ENCODE measurements at places on chromosomes 6 and 20.

- no peak for DNase-seq
These were observed 72.0 kb upstream of the INSM1 start for GRCh38 chr20:20295621-20296498.

DNA sequence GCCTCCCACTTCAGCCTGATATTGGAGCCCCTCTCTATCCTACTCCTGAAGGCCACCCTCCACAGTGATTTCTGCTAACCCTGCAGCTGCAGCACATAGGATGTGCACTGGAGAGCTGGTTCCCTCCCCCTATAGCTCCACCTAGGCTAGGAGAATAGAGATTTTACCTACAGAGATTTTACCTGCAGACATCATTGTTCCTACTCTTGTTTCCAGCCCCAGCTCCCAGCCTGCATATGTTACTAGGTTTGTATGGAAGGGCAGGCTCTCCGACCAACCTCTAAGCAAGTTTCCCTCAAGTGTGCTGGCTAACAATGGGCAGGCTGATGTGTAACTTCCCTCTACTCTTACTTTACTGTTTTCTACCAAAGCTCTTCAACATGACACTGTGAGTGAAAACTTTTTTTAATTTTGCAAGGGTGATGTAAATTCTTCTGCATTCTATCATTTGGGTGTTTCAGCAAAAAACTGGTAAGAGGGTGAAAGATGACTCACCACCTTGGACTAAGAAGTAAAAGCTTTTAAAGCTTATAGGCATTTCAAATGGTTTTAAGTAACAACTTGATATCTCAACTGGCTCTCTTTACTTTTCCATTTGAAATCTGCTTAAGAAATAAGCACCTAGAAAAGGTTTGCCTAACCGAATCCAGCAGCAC is 106.8 kb downstream of the CDK19 start:
- no peak for DNase-seq

- no peak for DNase-seq
These were observed 9.5 kb upstream of the RAMACL start for GRCh38 chr6:166595949-166596348.

GRCh38 chr20:20549267-20549612 is 163.2 kb downstream of the RALGAPA2 start:
- DNase-seq, result no peak

- peak; percentile 18 for DNase-seq
These were observed 20.8 kb upstream of the HCK start for GRCh38 chr20:32031007-32031958.

DNA sequence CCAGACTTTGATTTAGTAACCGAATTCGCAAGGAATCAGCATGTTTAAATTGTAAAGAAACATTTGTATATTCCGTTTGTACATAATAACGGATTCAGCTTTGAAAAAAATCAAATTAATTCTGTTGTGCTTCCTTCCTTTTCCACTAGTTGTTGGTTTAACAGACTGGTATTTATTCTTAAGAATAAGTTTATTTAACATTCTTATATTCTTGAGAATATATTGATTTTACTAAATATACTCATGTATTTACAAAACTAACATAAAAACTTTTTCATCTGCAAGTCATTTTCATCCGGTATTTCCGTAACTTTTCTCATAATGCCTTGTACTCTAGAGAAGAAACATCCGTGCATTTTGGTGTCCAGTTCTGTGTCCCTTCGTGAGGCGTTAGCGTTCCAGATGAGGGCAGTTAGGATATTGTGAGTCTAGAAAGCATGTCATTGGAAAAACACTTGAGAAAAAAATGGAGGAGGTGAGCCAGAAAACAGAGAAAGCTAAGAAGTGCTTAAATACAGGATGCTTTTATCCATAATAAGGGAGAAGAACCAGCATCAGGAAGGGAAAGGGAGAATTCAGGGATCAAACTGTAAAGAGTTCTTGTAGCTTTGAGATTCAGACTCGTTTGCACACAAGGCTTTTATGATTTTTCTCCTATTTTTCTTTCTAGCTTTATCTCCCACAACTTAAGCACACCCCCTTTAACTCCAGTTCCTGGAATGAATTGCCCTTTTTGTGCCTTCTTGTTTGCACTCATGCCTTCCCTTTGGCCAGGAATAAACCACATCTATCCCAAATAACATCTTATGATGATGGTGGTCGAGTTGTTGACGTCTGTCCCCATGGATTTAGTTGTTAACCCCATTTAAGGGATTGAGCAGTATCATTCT is 1.8 kb downstream of the WRNIP1 start:
- no peak for DNase-seq

GRCh38 chr20:34110025-34110744 is 1.9 kb downstream of the EIF2S2 start:
- no peak for DNase-seq

GRCh38 chr20:44714701-44715498 is at the start of gene CCN5:
Gene CCN5, plus strand, starts transcription at chr20:44715369. Its CDS starts 22 bp downstream, at chr20:44715391.
- no peak for DNase-seq

GRCh38 chr20:49915118-49915379 is 280 bp downstream of the SPATA2 start:
- no peak for DNase-seq

GRCh38 chr6:79559706-79560105 is 22.5 kb upstream of the LCA5 start:
- no peak for DNase-seq

DNA sequence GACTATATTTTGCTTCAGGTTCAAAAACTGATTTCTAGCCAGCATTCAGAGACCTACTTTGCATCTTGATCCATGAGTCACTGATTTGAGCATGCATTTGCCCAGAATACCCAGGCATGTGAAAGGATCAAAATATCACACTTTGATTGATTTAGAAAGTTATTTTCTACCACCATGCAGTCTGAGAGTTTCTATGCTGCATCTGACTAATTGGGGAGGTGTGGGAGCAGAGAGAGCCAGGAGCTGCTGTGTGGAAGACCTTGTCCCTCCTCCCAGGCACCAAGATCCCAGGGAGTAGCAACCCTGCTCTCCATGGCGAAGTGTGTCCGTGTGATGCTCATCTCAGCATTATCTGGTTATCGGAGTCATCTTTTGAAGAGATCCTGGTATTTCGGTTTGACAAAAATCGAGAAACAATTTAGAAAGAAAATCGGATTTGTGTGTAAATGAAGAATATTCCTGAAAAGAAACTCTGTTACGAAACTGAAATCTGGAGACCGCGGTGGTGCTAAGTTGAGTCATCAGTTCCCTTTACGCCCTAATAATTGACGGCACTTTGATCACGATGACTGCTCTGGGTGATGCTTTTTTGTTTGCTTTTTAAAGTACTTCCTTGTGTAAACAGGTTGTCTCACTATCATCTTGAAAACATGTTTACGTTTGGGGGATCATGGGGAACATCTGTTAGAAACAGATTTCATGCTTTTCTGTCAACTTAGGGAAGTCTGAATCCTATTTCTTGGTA is 193.4 kb downstream of the BACH2 start:
- no peak for DNase-seq

GRCh38 chr6:41678511-41679084 is 40.3 kb downstream of the MDFI start:
- DNase-seq, result no peak

- no peak for DNase-seq
These were observed 144.7 kb downstream of the MYO6 start for GRCh38 chr6:75893776-75894152.

DNA sequence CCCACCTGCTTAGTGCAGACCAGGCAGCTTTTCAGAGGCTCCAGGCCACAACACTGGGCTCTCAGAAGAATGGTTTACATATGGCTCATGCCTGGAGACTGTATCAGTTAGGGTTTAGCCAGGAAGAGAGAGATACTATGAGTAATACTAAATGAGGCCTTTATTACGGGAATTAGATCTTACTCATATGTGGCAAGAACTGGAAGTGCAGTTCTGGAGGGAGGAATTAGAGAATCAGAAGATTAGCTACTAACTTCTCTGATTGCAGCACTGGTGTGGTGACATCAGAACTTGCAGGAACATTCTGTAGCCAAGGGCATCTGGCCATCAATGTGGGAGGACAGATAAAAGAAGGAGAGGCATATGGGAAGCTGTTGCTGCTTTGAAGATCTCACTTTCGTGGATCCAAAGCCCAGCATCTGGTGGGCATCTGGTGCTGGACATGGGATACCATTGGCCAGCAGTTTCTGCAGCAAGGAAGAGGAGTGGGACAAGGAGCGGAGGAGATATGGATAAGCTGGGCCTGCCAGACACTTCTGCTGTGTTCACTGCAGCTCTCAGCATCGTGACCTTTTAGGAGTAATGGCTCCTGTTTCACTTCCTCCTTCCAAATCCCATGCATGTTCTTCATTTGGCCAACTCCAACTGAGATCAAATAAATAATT is 248.5 kb downstream of the BTBD3 start:
- DNase-seq, result no peak

DNA sequence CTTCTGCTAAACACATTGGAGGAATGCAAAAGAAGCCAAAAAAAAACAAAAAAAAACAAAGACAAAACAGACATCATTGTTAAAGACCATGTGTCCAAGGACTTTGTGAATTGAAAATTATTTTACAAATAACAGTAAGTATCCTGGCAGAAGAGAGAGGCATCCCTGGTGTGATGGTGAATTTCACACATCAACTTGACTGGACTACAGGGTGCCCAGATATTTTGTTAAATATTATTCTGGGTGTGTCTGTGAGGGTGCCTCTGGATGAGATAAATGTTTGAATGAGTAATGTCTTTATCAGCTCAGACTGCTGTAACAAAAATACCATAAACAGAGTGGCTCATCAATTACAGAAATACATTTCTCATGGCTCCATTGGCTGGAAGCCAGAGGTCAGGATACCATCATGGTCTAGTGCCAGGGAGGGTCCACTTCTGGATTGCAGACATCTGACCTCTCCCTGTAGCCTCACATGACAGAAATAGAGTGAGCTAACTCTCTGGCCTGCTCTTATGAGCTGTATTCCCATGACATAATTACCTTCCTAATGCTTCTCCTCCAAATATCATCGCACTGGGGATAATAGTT is 12.2 kb upstream of the C6orf118 start:
- no peak for DNase-seq

GRCh38 chr6:86936834-86937218 is 502 bp upstream of the HTR1E start:
- DNase-seq, result no peak

DNA sequence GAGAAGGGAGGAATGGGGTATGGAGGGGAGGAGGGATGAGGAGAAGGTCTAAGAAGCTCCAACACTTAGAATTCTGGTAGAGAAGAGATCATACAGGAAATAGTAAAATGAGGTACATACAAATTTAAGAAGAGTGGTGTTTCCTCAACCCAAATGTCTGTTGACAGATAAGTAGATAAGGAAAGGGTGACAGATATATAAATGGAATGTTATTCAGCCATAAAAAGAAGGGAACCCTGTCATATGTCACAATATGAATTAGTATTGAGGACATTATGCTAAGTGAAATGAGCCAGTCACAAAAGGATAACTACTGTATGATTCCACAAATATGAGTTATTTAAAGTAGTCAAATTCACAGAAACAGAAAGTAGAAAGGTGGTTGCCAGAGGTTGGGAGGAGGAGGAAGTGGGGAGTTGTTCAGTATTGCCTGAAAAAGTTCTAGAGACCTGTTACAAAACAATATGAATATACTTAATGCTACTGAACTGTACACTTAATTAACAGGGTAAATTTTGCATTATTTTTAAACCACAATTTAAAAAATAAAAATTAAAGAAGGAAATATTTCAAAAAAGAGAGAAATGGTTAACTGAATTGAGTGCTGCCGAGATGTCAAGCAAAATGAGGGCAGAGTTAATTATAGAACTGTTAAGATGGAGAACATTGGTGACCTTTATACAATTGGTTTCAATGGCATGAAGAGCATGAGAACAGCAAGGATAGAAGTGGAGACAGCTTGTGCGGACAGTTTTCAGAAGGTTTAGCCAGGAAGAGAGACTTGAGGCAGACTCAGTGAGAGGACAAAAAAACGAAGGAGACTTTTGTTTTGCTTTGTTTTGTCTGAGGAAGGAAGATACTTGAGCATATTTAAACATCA is 47.6 kb upstream of the ADGRF4 start:
- no peak for DNase-seq

DNA sequence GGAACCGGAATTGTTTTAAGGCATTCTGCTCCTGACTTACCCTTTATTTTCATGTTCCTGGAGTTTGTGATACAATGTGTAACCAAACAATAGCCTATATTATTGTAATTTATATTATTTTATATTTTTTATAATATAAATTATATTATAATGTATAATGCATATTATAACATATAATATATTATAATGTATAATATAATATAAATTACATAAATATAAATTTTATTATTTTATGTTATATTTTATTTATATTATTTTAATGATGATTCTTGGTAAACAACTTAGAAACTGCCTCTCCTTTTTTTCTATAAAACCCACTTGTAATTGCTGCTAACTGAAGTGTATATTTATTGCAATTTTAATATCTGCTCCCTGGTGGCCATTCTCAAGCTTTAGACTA is 629.1 kb downstream of the MMUT start:
- DNase-seq, result no peak

DNA sequence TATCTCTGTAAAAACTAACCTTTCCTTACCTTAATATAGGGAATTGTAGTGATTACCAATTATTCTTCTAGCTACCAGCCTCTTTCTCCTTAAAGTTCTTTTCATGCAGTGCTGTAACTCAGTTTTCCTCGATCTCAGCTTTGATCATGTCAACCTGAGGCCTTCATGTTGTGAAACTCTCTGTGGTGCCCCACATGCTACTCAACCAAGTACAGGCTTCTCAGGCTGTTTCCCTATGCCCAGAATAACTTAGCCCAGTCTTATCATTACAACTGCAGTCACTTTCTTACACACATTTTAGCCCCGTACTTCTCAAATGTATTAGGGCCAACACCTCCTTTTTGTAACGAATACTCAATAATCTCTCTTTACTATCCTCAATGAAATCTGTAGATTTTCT is 90.1 kb upstream of the SUPT3H start:
- DNase-seq, result no peak

DNA sequence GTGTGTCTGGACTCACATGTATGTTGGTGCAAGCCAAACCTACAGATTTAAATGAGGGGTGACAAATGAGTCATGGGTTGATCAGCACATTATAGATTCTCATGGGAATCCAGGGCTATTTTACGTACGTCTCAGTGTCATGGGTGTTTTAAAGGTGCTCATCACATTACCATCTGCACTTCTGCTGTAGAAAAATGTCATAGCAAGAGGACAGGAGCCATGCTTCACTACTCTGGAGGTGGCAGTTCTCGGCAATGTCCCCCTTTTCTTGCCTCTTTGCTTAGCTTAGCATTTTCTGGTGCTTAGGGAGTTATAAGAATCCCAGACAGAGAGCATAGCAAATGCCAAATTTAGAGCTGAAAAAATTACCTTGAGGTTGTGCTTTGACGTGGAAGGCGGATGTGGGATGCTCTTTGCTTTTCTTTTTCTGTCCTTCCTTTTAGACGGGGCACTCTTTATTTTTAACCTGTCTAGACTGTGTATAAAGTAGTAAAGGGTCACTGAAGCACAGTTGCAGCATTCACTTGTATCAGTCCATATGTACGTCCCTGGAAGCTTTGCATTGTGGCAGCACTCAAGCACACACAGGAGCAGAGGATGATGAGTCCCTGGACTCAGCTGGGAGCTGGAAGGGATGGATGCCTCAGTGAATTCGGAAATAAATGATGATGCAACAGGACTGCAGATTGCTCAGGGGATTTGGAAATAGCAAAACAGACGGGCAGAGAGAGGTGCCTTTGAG is 139.7 kb downstream of the SYNDIG1 start:
- DNase-seq, result no peak

- peak; percentile 46 for DNase-seq
These were observed 36.4 kb downstream of the HFE start for GRCh38 chr6:26123675-26123946.

Data from stimulated activated CD4-positive, alpha-beta T cell treated with anti-CD3 and anti-CD28 coated beads, TNF-alpha, amount 100 ng/mL, for 1 hour (primary cell).